Right ventricle myocardium superior (tissue), 1 donor: ENCODE measurements at places on chromosomes 7 and 10. TPM values are rescaled to one million over a fixed set of nuclear protein-coding genes. Genes with fewer than 3 reads are reported as not detected.

CTAGE6 gene
- 0.11 TPM for total RNA-seq

GPR37 gene
- not detected for total RNA-seq

CHN2 gene
- 17.7 TPM for total RNA-seq

TSPAN15 gene
- total RNA-seq: 9.5 TPM

PLXDC2 gene
- 12.2 TPM for total RNA-seq

MINDY4 gene
- total RNA-seq: 2.8 TPM

PNLIP gene
- not detected for total RNA-seq

TEX36 gene
- total RNA-seq: not detected

NCF1 gene
- 6.0 TPM for total RNA-seq

AZGP1 gene
- total RNA-seq: 113 TPM

STEAP2 gene
- 10.5 TPM for total RNA-seq

IFIT1B gene
- not detected for total RNA-seq

TMEM213 gene
- total RNA-seq: not detected

WDR91 gene
- total RNA-seq: 5.1 TPM

ELOVL3 gene
- 0.22 TPM for total RNA-seq
